ENCODE measurements at places on chromosomes 7 and 10. TPM values are rescaled to one million over a fixed set of nuclear protein-coding genes. Genes with fewer than 3 reads are reported as not detected.

LIPN gene
- 0.30 TPM for total RNA-seq

TLX1 gene
- total RNA-seq = not detected

PKD2L1 gene
- total RNA-seq = 0.59 TPM

SLC39A12 gene
- 46.9 TPM for total RNA-seq

CRTAC1 gene
- 35.0 TPM for total RNA-seq

ACBD5 gene
- total RNA-seq = 69.2 TPM

ACSL5 gene
- total RNA-seq = 6.8 TPM

CALML5 gene
- not detected for total RNA-seq

NODAL gene
- 2.1 TPM for total RNA-seq

UPF2 gene
- total RNA-seq = 24.2 TPM

PALS2 gene
- total RNA-seq = 73.2 TPM

PILRA gene
- 4.1 TPM for total RNA-seq

GNAI1 gene
- 66.3 TPM for total RNA-seq

C10orf53 gene
- total RNA-seq = 0.11 TPM

LIPK gene
- total RNA-seq = not detected

POLR2J gene
- 13.6 TPM for total RNA-seq

FOXI2 gene
- total RNA-seq = 0.17 TPM

HOXA13 gene
- total RNA-seq = not detected

CRYGN gene
- total RNA-seq = 10.3 TPM

PRSS37 gene
- not detected for total RNA-seq

NAPEPLD gene
- total RNA-seq = 28.7 TPM

SMKR1 gene
- total RNA-seq = 2.4 TPM

METTL27 gene
- total RNA-seq = 0.79 TPM

ADCY1 gene
- 66.4 TPM for total RNA-seq

FAM25A gene
- total RNA-seq = not detected

FAM20C gene
- 17.1 TPM for total RNA-seq

RAPGEF5 gene
- total RNA-seq = 121 TPM

WNT8B gene
- total RNA-seq = 0.10 TPM

COL17A1 gene
- 1.7 TPM for total RNA-seq

AMZ1 gene
- 2.3 TPM for total RNA-seq

RASA4B gene
- total RNA-seq = 11.1 TPM

CHST15 gene
- 46.2 TPM for total RNA-seq

PDK4 gene
- 35.2 TPM for total RNA-seq

VIPR2 gene
- 6.0 TPM for total RNA-seq

SH2B2 gene
- total RNA-seq = 4.6 TPM

MSMB gene
- total RNA-seq = not detected

ZNF239 gene
- total RNA-seq = 9.8 TPM

ABLIM1 gene
- 72.1 TPM for total RNA-seq

ZNF92 gene
- 15.2 TPM for total RNA-seq

PTN gene
- 566 TPM for total RNA-seq

FAM171A1 gene
- 28.7 TPM for total RNA-seq

ELOVL3 gene
- 0.40 TPM for total RNA-seq

CPED1 gene
- total RNA-seq = 26.5 TPM

HOXA11 gene
- 2.2 TPM for total RNA-seq

SYNPO2L gene
- not detected for total RNA-seq

AKR1C1 gene
- total RNA-seq = 20.2 TPM

DEPP1 gene
- 25.2 TPM for total RNA-seq

VWDE gene
- total RNA-seq = 2.6 TPM

MORN4 gene
- 27.8 TPM for total RNA-seq

TRUB1 gene
- 51.9 TPM for total RNA-seq

PALD1 gene
- 26.3 TPM for total RNA-seq

NPC1L1 gene
- total RNA-seq = 0.06 TPM

IL15RA gene
- 0.89 TPM for total RNA-seq

DNAJC30 gene
- total RNA-seq = 3.5 TPM

ZP3 gene
- 0.59 TPM for total RNA-seq
